Renal pelvis (tissue), 12 donors: ENCODE measurements at places on chromosomes 12 and 14.

DNA sequence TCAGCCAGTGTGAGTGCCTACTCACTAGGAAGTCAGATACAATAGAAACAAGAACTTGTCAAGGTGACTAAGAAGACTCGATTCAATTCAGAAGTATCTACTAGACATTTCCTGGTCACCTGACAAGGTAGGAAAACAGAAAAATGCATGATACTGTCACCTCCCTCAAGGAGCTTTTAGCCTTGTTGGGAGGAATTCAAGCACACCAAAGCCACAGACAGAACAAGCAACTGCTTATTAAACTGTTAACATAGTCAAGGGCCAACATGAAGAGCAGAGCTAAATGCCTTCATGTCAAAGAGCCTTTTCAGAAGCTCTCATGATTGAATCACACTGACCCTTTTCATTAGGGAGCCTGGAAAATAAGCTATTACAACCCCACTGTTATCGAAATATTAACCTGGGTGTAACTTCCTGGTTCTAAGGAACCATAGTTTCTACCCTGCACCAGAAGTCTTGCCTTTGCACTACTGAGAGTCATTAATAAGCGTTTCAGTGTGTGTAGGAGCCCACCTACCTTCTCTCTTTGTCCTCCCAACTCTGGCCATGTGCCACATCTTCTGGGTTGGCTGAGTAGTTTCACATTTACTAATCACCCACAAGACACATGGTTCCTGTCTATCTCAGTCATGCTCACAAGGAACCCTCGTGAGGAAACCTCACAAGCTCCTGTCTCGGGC is 31.0 kb upstream of the LGALS3 start:
- no peak for DNase-seq

- no peak for DNase-seq
Observed at GRCh38 chr14:99441157-99441870, 39.3 kb downstream of the SETD3 start.

DNA sequence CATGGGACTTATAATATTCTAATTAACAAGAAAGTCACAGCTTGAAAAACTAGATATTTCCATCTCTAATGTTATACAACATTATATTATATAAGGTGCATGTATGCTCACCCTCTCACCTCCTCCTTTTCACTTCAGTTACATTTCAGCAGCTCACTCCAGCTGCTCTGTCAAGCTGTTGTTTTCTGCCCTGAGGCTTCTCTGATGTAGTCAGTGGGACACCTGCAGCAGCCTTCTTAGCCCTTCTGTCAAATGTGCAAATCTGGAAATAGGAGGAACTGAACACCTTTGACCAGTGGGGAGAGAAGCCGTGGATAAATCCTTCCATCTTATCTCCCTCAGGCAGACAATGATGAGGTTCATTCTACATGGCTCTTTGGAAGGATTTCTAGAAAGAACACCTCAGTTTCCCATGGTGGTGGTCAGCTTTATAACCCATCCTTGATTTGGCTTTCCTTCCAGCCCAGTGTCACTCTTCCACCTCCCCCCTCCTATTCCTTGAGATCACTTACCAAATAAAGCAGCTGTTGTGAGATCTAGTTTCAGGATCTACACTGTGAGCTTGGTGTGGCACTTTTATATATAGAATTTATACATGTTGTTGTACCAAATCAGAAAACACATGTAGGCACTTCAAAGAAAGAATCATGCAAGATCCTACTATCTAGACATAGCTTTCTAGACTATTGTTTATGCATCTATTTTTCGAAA is 79.6 kb upstream of the STK38L start:
- DNase-seq, result peak; percentile 19

DNA sequence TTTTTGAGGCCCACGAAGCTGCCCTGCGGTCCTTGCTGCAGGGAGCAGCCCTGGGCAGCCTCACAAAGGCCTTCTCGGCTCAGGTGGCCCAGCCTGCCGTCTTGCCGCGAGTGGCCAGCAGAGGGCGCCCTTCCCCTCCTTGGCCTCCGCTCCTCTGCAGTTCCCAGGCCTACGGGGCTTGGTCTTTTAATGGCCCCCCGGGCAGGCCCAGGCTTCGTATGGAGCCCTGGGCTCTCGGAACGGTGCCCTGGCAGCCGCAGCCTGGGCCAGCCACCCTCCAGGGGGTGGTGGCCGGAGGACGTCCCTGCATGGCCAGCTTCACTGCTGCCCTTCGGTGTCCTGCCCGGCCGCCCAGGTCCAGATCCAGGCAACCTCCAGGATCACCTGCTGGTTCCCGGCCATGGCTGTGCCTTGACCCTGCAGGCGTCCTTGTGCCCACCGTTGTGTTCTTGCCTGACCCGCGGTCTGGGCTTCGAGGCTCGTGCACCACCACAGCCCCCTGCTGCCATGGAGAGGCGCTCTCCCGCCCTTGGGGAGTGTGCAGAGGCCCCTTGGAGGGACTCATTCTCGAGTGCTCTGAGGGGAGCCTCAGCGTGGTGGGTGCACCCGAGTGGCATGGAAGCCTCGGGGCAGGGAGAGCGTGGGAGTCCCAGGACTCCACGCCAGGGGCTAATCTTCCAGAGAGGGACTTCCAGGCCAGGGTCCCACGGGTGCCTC is 9.4 kb downstream of the ASPG start:
- no peak for DNase-seq

DNA sequence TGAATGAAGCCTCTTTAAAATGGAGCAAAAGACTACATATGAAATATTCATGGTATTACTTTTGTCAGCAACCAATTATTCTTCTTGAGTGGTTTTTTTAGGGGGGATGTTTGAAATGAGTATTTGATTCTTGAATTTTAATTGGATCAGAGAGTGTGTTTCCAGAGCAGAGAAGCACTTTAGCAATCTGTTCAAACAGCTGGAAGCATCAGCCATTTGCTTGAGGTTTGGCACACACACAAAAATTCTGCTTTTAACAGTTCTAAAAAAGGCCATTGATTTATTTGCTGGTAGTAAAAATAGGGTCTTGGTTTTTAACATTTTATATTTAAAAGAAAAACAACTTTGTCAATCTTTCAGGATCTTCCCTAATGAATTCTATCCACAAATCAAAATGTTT is 292.7 kb downstream of the LRFN5 start:
- DNase-seq, result peak; percentile 31

GRCh38 chr14:92093320-92093719 is 13.1 kb downstream of the ATXN3 start:
- DNase-seq, result no peak

- DNase-seq, result peak; percentile 33
Observed at GRCh38 chr12:49131894-49132461, 783 bp upstream of the TUBA1B start.

DNA sequence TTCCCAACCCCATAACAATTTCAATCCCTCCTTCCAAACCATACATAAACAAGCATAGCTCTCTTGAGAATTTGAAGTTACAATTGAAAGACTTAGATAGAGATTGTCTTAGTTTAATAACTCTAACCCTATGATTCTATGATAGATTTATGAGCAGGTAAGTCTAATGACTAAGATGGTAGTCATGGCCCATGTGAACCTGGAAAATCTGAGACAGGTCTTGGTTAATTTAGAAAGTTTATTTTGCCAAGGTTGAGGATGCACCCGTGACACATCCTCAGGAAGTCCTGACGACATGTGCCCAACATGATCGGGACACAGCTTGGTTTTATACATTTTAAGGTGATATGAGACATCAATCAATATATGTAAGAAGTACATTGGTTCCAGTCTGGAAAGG is 248.8 kb downstream of the KCNH5 start:
- no peak for DNase-seq
